ENCODE measurements at places on chromosomes 2 and 18.

DNA sequence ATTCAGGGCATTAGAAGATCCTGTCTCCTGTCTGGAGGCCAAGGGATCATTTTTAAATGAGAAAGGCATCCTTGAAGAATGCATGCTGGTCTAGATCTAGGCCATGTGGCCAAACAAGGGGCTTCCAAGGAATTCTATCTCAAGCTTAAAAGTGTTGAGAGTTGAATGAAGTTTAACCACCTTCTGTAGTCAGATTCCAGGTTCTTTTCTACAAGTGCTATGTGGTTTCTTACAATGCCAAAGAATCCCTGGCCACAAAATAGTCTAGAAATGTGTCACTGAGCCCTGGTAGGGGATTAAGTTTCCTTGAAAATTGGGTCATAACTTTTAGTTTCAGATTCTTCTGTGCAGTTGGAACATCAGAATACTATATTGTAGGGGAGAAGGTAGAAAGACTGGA is 640.7 kb upstream of the ACVR2A start:
- no peaks in the 10 kb centered on the region for H3K36me3 ChIP-seq
- H3K27ac ChIP-seq = no peak overlapping the region
- no peaks in the 10 kb centered on the region for H3K4me1 ChIP-seq
- H3K27me3 ChIP-seq = no peaks in the 10 kb centered on the region
- ATAC-seq = no peak

- H3K27me3 ChIP-seq = no peaks in the 10 kb centered on the region
- no peak for ATAC-seq
- H3K4me1 ChIP-seq = no peaks in the 10 kb centered on the region
- no peak overlapping the region for H3K4me3 ChIP-seq
- H3K27ac ChIP-seq = no peak overlapping the region
- no peaks in the 10 kb centered on the region for H3K36me3 ChIP-seq
Measured at GRCh38 chr18:53521068-53521467, 703.4 kb downstream of the MBD2 start.

DNA sequence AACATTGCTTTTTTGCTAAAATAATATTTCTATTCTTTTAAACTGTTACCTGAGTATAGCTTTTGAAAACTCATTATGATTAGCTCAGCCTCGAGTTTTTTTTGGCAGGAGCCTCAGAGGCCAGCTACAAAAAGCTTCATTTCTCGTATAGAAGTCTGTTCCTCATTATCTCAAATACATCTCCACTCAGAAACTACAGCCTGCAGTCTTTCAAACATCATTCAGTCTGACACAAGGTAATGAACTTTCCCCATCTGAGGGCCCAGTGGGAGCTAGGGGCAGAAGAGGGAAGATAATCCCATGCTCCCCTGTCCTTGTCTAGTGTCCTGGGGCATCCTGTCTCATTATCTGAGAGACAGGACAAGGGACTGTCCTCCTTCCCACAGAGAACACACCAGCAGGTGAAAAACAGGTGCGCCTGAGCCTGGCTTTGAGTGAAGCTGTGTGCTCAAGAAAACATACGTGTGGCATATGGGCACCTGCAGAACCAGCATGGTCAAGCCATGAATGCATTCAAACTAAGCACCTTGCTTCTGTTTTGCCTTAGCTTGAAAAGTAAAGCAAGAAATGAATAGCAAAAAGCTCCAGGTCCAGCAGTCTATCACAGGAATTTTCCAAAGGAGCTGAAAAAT is 247.5 kb downstream of the MREG start:
- no peak overlapping the region for H3K27ac ChIP-seq
- no peaks in the 10 kb centered on the region for H3K4me1 ChIP-seq
- H3K27me3 ChIP-seq = peaks cover 25% of the 10 kb centered on the region
- no peak overlapping the region for H3K4me3 ChIP-seq
- H3K36me3 ChIP-seq = no peaks in the 10 kb centered on the region
- no peak for ATAC-seq

- H3K4me1 ChIP-seq = peaks cover 27% of the 10 kb centered on the region
- H3K4me3 ChIP-seq = no peak overlapping the region
Measured at GRCh38 chr2:136069773-136070172, 48.2 kb downstream of the CXCR4 start.

DNA sequence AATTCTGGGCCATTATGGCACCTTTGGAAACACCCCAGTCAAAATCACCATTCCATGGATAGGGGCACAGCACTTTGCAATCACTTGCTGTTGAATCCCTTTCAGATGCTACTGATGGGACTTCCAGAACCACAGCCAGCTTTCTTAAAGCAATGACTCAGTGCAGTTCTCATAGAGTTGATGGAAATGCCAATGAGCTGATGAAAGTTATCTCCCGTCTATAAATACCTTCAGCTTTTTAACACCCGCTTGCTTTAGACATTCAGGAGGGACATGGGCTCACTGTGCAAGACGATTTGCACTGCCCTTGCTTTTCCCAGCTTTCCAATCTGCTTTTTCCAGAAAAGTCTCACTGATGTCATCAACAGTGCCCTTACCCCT is 66.7 kb upstream of the RPL31 start:
- H3K4me3 ChIP-seq = no peak overlapping the region
- no peak overlapping the region for H3K27ac ChIP-seq
- H3K27me3 ChIP-seq = peaks cover 15% of the 10 kb centered on the region
- H3K4me1 ChIP-seq = no peaks in the 10 kb centered on the region

- H3K27ac ChIP-seq = no peak overlapping the region
- peaks cover 49% of the 10 kb centered on the region for H3K36me3 ChIP-seq
- no peak overlapping the region for H3K4me3 ChIP-seq
- H3K27me3 ChIP-seq = no peaks in the 10 kb centered on the region
- ATAC-seq = no peak
- no peaks in the 10 kb centered on the region for H3K4me1 ChIP-seq
Measured at GRCh38 chr2:112121682-112122254, 16.4 kb upstream of the FBLN7 start.

GRCh38 chr18:54712306-54712705 is 116.0 kb upstream of the RAB27B start:
- no peak overlapping the region for H3K4me3 ChIP-seq
- H3K27me3 ChIP-seq = peaks cover 19% of the 10 kb centered on the region
- no peaks in the 10 kb centered on the region for H3K36me3 ChIP-seq
- peaks cover 2% of the 10 kb centered on the region for H3K4me1 ChIP-seq
- H3K27ac ChIP-seq = no peak overlapping the region

- no peak for ATAC-seq
- H3K4me3 ChIP-seq = no peak overlapping the region
- H3K27me3 ChIP-seq = no peaks in the 10 kb centered on the region
- H3K36me3 ChIP-seq = peaks cover 50% of the 10 kb centered on the region
- peak overlapping the region; percentile 32 for H3K27ac ChIP-seq
- peaks cover 78% of the 10 kb centered on the region for H3K4me1 ChIP-seq
Measured at GRCh38 chr2:97913846-97914245, 81.9 kb downstream of the TMEM131 start.

GRCh38 chr2:156215656-156216055 is 116.9 kb downstream of the NR4A2 start:
- H3K4me1 ChIP-seq = no peaks in the 10 kb centered on the region
- no peak overlapping the region for H3K4me3 ChIP-seq
- no peaks in the 10 kb centered on the region for H3K36me3 ChIP-seq
- no peak for ATAC-seq
- peaks cover 37% of the 10 kb centered on the region for H3K27me3 ChIP-seq

DNA sequence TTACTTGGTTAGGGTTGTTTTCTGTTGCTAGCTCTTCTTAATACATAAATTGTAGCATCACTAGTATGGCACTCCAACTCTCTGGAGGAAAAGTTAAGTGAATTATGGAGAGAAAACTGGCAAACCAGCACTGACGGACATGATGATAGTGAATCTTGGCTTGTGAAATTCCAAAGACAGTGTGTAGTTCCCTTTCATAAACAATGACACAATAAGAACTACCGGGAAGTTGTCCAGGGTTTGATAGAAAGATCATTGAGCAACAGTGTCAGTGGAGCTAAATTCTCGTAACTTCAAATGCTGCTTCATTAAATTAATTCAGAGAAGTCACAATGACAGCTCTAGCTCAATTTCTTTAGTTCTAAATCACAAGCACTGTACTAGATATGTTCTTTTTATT is 66.5 kb downstream of the RIT2 start:
- H3K4me1 ChIP-seq = no peaks in the 10 kb centered on the region
- no peaks in the 10 kb centered on the region for H3K27me3 ChIP-seq
- no peak overlapping the region for H3K27ac ChIP-seq
- H3K4me3 ChIP-seq = no peak overlapping the region

GRCh38 chr2:24774373-24774772 is 18.8 kb downstream of the PTRHD1 start:
- no peaks in the 10 kb centered on the region for H3K27me3 ChIP-seq
- H3K27ac ChIP-seq = no peak overlapping the region
- H3K4me1 ChIP-seq = no peaks in the 10 kb centered on the region
- peaks cover 10% of the 10 kb centered on the region for H3K36me3 ChIP-seq
- H3K4me3 ChIP-seq = no peak overlapping the region

- no peaks in the 10 kb centered on the region for H3K4me1 ChIP-seq
- no peak overlapping the region for H3K4me3 ChIP-seq
- no peak overlapping the region for H3K27ac ChIP-seq
- H3K27me3 ChIP-seq = no peaks in the 10 kb centered on the region
Measured at GRCh38 chr2:31037058-31037457, 101.2 kb downstream of the GALNT14 start.

DNA sequence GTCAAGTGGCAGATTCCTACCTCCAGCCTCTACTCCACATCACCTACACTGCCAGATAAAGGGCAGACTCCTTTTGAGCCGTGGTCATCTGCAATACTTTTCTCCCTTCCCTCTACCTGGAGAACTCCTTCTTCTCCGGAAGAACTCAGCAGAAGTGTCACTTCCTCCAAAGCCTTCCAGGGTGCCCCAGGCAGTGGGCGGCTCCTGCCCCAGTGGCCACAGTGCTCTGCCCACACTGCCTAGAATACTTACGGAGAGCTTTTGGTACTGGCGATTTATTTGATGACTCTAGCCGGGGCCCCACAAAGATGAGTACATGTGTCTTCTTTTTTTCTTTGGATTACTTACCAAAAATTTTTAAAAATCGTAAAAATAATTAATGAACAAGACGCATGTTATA is 39.7 kb downstream of the FOSL2 start:
- H3K27ac ChIP-seq = no peak overlapping the region
- H3K36me3 ChIP-seq = no peaks in the 10 kb centered on the region
- H3K27me3 ChIP-seq = peaks cover 33% of the 10 kb centered on the region

DNA sequence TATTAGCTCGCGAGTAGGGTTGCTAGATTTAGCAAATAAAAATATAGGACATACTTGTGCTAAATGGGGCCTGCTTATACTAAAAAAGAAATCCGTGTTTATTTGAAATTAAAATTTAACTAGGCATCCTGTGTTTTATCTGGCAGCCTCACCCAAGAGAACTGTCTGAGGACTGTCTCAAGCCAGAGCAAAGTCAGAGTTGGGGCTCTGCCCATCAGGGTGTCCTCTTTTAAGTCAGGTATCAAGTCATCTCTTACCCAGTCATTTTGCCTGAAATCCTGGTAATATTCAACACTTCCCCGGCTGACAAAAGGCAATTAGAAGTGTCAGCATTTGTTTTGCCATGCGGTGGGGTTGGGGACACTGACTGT is 48.3 kb upstream of the ST3GAL5 start:
- H3K4me3 ChIP-seq = no peak overlapping the region
- peaks cover 6% of the 10 kb centered on the region for H3K4me1 ChIP-seq
- H3K27me3 ChIP-seq = no peaks in the 10 kb centered on the region
- no peak overlapping the region for H3K27ac ChIP-seq
- no peaks in the 10 kb centered on the region for H3K36me3 ChIP-seq
- ATAC-seq = no peak

DNA sequence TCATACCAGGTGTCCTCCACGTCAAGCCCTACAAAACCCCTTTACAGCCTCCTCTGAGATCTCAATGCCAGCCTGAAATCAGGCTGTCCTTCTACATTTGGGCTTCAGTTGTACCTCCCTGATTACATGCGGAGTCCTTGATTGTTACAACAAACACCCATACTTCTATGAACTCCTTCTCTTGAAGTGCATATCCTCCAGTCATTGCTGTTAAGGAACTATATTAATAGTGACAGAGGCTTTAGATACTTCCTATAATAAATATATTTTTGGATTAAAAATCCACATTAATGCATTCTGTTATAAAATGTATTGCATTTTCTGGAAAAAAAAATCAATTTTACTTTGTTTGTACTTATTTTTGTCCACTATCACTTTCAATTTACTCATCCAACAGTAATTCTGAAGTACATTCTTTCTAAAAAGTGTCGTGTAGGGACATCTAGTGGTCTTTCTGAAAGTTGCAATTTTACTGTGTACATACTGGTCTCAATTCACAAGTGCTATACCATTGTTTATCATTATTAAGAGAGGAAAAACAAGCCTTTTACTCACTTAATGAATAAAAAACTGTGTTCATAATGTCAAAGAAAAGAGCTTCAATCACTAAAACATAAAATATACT is 316.4 kb downstream of the DSEL start:
- no peaks in the 10 kb centered on the region for H3K27me3 ChIP-seq
- no peaks in the 10 kb centered on the region for H3K4me1 ChIP-seq
- H3K36me3 ChIP-seq = no peaks in the 10 kb centered on the region
- H3K27ac ChIP-seq = no peak overlapping the region

GRCh38 chr2:39141334-39142271 is 20.8 kb upstream of the SOS1 start:
- peak overlapping the region; percentile 71 for H3K4me3 ChIP-seq
- peak overlapping the region; percentile 58 for H3K27ac ChIP-seq
- H3K36me3 ChIP-seq = no peaks in the 10 kb centered on the region
- H3K27me3 ChIP-seq = no peaks in the 10 kb centered on the region

- no peak overlapping the region for H3K4me3 ChIP-seq
- H3K27ac ChIP-seq = no peak overlapping the region
- ATAC-seq = no peak
- no peaks in the 10 kb centered on the region for H3K36me3 ChIP-seq
- H3K27me3 ChIP-seq = peaks cover 24% of the 10 kb centered on the region
Measured at GRCh38 chr2:119005051-119005450, 63.1 kb downstream of the MARCO start.

GRCh38 chr18:24560511-24560981 is 100.1 kb downstream of the HRH4 start:
- peaks cover 14% of the 10 kb centered on the region for H3K27me3 ChIP-seq
- H3K4me3 ChIP-seq = no peak overlapping the region
- H3K36me3 ChIP-seq = no peaks in the 10 kb centered on the region
- ATAC-seq = no peak

GRCh38 chr2:239456940-239457339 is 56.1 kb upstream of the HDAC4 start:
- no peak overlapping the region for H3K27ac ChIP-seq
- no peak overlapping the region for H3K4me3 ChIP-seq

DNA sequence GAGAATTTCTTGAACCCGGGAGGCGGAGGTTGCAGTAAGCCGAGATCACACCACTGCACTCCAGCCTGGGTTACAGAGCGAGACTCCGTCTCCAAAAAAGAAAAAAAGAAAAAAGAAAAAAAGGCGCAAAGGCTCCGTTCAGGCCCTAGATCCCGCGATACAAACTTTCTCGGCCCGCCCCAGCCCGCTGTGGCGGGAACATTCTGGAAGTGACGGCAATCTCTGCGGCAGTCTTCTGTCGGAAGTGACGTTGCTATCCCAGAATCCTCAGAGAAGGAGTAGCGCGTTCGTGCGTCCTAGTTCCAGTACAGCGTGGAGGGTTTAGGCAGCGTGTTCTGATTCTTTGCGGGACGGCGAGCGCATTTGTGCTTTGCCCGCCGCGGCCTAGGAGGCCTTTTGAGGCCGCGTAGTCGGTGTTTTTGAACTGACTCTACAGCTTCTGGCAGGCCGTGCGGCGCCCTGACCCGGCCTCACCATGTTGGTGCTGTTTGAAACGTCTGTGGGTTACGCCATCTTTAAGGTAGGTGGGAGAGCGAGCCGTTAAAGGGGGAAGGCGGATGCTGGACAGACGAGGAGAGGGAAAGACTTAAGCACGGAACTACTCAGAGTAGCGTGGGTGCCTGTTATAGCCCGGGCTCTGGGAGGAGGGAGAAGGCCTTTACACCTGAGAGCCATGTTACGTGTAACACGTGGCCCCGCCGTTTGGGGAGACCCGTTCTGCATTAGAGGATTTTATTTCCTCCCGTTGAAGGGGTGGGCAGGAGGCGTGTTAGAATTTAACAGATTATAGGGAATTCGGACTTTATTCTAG is at the start of gene NOP58:
TSS of gene NOP58 (plus strand) at position 297 of the 811 bp plus-strand sequence. CDS start at position 476, 179 bp downstream.
- ATAC-seq = peak; percentile 98
- H3K36me3 ChIP-seq = no peaks in the 10 kb centered on the region
- H3K4me3 ChIP-seq = peak within 1 kb of the TSS; percentile 70
- H3K27me3 ChIP-seq = no peaks in the 10 kb centered on the region
- H3K4me1 ChIP-seq = peaks cover 14% of the 10 kb centered on the region

All from stimulated activated memory B cell treated with anti-CD40 and anti-IgM and Interleukin-4, amounts not matched to agents 10 μg/mL and 1 μg/mL and 100 μg/mL, for 72 hours (primary cell).